ENCODE measurements at places on chromosomes 12 and 14. TPM values are rescaled to one million over a fixed set of nuclear protein-coding genes. Genes with fewer than 3 reads are reported as not detected.

GRCh38 chr14:95227279-95227860 is 70.0 kb upstream of the DICER1 start:
- peaks cover 54% of the 10 kb centered on the region for H3K4me1 ChIP-seq
- H3K36me3 ChIP-seq, result no peaks in the 10 kb centered on the region
- H3K4me3 ChIP-seq, result peak overlapping the region; percentile 58

DNA sequence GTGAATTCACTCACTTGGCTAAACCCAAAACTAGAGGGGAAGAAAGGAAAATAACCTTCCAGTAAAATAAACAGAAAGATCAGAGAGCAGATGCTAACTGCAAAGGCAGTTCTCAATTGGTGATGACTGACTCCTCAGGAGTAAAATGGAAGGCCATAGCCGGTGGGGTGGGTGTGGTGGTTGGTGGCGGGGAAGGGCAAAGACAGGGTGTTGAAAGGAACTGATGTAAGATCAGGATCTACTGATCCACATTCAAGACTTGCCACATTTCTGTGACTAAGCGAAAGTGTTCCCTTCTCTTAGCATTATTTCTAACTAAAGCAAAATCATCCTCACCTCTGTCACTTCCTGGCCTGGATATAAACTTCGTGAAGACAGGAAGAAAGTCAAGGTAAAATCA is 26.3 kb upstream of the TC2N start:
- H3K36me3 ChIP-seq, result peaks cover 32% of the 10 kb centered on the region
- no peak for DNase-seq
- peaks cover 87% of the 10 kb centered on the region for H3K4me1 ChIP-seq
- no peak overlapping the region for H3K4me3 ChIP-seq
- peak overlapping the region; percentile 93 for H3K27ac ChIP-seq
- H3K27me3 ChIP-seq, result no peaks in the 10 kb centered on the region

DNA sequence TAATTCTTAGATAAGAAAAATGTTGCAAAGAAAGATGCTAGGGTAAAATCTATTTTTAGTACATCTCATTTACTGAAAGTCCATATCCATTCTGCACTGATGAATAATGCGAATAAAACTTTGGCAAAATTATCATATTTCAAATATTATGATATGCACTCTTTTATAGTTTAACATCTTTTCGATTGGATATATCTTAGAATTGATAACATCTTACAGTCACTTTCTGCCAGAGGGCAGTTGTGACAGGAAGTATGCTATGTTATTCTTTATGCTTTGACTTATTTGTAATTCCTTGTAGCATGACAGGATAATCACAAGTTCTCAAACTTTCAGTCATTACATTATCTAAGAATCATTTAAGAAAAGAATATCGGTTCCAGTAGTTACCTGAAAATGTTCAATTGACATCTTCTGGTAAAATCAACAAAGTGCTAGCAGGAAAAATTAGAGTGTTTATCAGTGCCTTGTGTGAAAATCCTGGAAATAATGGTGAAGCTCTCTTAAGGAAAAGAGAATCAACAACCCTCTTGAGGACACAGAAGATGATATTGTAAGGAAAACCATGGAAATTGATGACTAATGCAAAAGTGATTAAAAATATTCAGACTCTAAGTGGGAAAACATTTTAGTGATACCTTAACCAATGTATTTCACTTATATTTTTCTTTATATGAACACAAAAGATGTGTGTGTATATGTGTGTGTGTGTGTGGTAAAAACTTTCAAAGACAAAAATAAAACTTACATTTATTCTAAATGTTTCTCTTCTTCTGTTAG is 95.5 kb downstream of the SLC6A15 start:
- peaks cover 10% of the 10 kb centered on the region for H3K4me1 ChIP-seq
- H3K27me3 ChIP-seq, result peaks cover 2% of the 10 kb centered on the region
- H3K36me3 ChIP-seq, result no peaks in the 10 kb centered on the region
- no peak overlapping the region for H3K4me3 ChIP-seq
- no peak for DNase-seq

- no peak for DNase-seq
- H3K27me3 ChIP-seq, result no peaks in the 10 kb centered on the region
- H3K36me3 ChIP-seq, result no peaks in the 10 kb centered on the region
- H3K27ac ChIP-seq, result no peak overlapping the region
- no peak overlapping the region for H3K4me3 ChIP-seq
Observed at GRCh38 chr14:28102814-28103213, 663.8 kb upstream of the FOXG1 start.

- DNase-seq, result no peak
- no peak overlapping the region for H3K4me3 ChIP-seq
- H3K4me1 ChIP-seq, result peaks cover 5% of the 10 kb centered on the region
- no peak overlapping the region for H3K27ac ChIP-seq
Observed at GRCh38 chr12:129641926-129642325, 261.9 kb downstream of the TMEM132D start.

DNA sequence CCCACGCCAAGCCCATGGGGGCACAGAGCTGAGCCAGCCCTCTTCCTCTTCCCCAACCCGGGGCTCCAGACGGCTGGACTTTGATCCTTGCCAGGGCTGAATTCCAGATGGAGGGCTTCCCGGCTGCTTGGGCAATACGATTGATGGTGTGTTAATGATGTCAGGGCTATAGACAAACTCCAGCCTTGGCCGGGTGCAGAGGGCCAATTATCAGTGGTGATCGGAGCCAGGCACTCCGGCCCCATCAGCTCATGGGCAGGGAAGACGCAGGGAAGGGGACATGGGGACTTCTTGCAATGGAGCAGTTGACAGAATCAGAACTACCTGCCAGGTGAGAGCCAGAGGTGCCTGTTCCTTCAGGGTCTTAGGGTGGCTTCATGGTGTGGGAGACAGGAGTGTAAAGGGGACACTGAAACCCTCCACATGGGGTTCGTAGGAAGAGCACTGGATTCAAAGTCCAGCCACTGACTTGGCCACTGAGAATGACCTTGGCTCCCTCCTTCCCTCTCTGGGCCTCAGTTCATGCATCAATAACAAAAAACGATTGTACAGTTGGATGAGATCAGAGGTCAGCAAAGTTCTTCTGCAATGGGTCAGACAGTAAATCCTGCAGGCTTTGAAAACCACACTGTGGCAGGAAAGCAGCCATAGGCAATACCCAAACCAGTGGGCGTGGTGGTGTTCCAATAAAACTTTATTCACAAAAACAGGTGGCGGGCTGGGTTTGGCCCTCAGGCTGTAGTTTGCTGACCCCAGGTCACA is 333.7 kb downstream of the MED13L start:
- H3K4me1 ChIP-seq, result peaks cover 6% of the 10 kb centered on the region
- H3K4me3 ChIP-seq, result no peak overlapping the region
- H3K36me3 ChIP-seq, result peaks cover 4% of the 10 kb centered on the region

DNA sequence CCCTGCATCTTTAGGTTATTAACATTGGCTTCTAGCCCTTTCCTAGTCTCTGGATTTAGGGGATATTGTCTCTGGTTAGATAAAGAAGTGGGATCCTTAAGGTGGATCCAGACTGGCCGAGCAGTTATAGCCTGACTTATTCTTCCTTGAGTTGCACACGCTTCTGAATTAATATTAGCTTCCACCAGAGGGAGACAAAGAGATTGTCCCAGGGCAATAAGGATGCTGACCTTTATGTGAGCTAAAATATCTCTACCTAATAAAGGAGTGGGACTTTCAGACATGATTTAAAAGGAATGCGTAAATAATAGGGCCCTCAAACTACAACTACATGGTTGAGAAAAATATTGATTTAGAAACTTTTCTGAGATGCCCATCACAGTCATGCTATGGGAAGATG is 139.7 kb downstream of the SLCO1B3 start:
- no peak overlapping the region for H3K27ac ChIP-seq
- no peaks in the 10 kb centered on the region for H3K4me1 ChIP-seq
- no peak overlapping the region for H3K4me3 ChIP-seq
- no peak for DNase-seq

- H3K36me3 ChIP-seq, result no peaks in the 10 kb centered on the region
- no peak for DNase-seq
- H3K27ac ChIP-seq, result no peak overlapping the region
- H3K27me3 ChIP-seq, result peaks cover 3% of the 10 kb centered on the region
- no peak overlapping the region for H3K4me3 ChIP-seq
Observed at GRCh38 chr12:114221136-114221833, 184.7 kb downstream of the TBX5 start.

DNA sequence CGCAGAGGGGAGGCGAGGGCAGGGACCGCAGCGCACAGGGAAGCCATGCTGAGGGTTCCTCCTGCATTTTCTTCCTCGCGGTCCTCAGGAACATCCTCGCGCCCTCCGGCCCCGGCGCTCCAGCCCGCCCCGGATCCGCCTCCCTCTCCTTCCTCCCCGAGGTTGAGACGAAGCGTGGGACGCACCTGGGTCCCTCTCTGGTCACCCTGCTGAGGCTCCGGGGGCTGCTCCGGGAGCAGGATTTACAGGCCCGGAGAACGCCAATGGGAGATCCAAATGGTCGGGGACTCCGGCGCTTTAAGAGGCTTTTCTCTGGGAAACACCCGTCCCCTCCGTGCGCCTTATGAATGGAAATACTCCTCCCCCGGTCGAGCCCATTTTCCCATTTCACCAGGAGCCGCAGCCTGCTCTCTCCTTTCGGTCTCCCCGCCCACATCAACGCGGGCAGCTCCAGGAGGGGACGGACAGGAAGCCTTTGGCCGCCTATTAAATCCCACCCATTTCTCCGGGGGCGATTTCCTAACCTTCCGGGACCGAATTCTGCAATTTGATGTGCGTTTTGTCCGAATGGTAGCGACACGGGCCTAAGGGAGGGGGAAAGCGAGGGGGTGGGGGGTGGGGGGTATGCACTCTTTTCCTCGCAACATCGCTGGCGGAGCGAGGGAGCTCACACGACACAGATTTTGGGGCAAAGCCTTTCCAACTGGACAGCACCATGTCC is at the start of gene UNC79:
Gene UNC79, plus strand, starts transcription at position 625 of the 721 bp plus-strand sequence. Its CDS starts 91 bp downstream, at position 716.
- no peak for DNase-seq
- peaks cover 34% of the 10 kb centered on the region for H3K27me3 ChIP-seq
- H3K4me1 ChIP-seq, result peaks cover 4% of the 10 kb centered on the region
- H3K36me3 ChIP-seq, result peaks cover 1% of the 10 kb centered on the region
- no peak within 1 kb of the TSS for H3K27ac ChIP-seq

GRCh38 chr14:55333711-55334485 is 62.7 kb downstream of the FBXO34 start:
- H3K4me3 ChIP-seq, result no peak overlapping the region
- H3K27me3 ChIP-seq, result no peaks in the 10 kb centered on the region
- peaks cover 56% of the 10 kb centered on the region for H3K4me1 ChIP-seq
- no peaks in the 10 kb centered on the region for H3K36me3 ChIP-seq

DNA sequence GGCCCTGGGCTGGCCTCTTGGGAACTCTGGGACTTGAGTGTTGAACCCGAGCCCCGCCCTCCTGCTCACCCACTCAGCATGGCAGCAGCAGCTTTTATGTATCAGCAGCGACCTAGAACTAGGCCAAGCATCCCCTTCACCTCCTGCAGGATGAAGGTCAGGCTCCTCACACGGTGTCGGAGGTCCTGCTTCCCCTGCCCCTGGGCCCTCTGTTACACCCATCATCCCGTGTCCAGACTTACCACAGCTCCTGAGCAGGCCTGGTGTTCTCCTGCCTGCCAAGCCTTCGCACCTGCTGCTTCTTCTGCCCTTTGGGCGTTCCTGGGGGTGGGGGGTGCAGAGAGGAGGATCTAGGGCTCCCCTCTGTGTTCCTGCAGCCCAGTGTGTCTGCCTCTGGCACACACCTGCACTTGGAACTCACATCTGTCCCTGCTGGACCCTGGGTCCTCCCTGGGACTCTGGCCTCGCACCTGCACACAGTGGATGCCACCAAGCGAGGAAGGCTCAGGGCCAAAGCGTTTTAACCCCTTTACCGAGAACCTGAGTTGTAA is 80.3 kb downstream of the PAPOLA start:
- DNase-seq, result no peak
- peaks cover 9% of the 10 kb centered on the region for H3K27me3 ChIP-seq
- H3K4me1 ChIP-seq, result peaks cover 6% of the 10 kb centered on the region
- H3K36me3 ChIP-seq, result no peaks in the 10 kb centered on the region

DNA sequence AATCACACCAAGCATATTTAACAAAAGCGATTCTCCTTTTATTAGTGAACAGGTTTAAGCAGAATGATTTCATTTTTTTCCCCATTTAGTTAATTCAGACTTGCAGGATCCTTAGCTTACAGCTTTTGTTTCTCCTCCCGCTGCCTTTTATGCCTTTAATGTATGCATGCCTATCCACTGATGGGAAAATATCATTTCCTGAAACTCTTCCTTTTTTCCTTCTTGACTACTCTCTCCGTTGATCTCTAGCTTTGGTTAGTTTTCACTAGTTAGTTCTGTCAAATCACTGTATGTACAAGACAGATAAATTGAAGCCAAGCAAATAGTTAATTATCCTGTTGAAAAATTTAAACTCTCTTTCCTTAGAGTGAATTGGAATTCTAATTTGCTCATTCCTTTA is 26.3 kb downstream of the NKX2-1 start:
- H3K4me3 ChIP-seq, result no peak overlapping the region
- no peaks in the 10 kb centered on the region for H3K4me1 ChIP-seq
- H3K27ac ChIP-seq, result no peak overlapping the region
- H3K36me3 ChIP-seq, result no peaks in the 10 kb centered on the region

DNA sequence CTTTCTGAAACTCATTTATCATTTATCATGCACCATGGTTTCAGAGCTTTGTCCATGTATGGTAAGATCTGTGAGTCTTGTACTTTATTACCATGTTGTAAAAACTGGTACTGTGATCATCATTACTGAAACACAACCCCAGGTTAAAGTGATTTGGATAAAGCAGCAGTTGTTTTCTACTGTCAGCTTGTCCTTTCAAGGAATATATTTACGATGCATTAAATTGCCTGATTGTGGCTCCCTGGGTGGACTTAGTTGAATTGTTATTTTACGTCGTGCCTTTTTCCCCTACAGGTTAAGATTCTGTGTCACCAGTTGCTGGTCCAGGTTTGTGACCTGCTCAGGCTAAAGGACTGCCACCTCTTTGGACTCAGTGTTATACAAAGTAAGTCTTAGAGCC is 46.1 kb downstream of the FRMD6 start:
- H3K4me3 ChIP-seq, result no peak overlapping the region
- peaks cover 18% of the 10 kb centered on the region for H3K4me1 ChIP-seq
- H3K27me3 ChIP-seq, result no peaks in the 10 kb centered on the region
- peaks cover 13% of the 10 kb centered on the region for H3K36me3 ChIP-seq

DNA sequence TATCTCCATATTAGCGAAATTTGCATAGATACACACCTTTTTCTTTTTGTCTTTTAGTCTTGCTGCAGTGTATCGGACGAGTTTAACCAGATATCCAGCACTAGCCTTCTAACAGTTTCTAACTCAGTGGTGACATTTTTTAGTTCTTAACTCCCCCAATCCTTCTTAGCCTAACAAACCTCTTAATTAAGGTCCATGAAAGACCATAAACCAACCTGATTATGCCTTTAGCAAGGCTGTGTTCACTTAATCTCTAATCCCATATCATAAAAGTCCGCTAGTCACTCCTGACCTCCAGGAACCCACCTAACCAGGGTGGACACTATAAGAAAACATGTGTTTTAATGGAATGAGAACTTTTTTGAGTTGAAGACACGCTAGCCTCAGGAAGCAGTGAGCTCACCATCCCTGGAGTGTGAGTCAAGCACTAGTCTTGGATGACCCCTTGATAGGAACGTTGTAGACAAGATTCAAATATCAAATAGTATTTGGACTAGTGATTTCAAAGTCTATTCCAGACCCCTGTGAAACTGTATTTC is 9.5 kb downstream of the CDKN1B start:
- no peak for DNase-seq
- peaks cover 30% of the 10 kb centered on the region for H3K4me1 ChIP-seq
- no peaks in the 10 kb centered on the region for H3K27me3 ChIP-seq

- peaks cover 2% of the 10 kb centered on the region for H3K4me1 ChIP-seq
- H3K27me3 ChIP-seq, result no peaks in the 10 kb centered on the region
- H3K27ac ChIP-seq, result no peak overlapping the region
- peaks cover 3% of the 10 kb centered on the region for H3K36me3 ChIP-seq
- DNase-seq, result no peak
- H3K4me3 ChIP-seq, result no peak overlapping the region
Observed at GRCh38 chr12:109764123-109764522, 50.5 kb downstream of the FAM222A start.

CCDC197 gene
- total RNA-seq, result not detected

RNASE4 gene
- 23.6 TPM for total RNA-seq

CLEC1B gene
- not detected for total RNA-seq
